Foreskin keratinocyte (primary cell): ENCODE measurements at places on chromosomes 11 and 22. TPM values are rescaled to one million over a fixed set of nuclear protein-coding genes. Genes with fewer than 3 reads are reported as not detected.

OR4D10 gene
- polyA plus RNA-seq: not detected in 2 replicates

CASP1 gene
- 29.8 and 38.0 TPM in 2 replicates for polyA plus RNA-seq

ARHGAP8 gene
- 14.8 and 16.2 TPM in 2 replicates for polyA plus RNA-seq

ABCC8 gene
- not detected in 2 replicates for polyA plus RNA-seq

CADM1 gene
- polyA plus RNA-seq: 26.8 and 29.6 TPM in 2 replicates

DNA sequence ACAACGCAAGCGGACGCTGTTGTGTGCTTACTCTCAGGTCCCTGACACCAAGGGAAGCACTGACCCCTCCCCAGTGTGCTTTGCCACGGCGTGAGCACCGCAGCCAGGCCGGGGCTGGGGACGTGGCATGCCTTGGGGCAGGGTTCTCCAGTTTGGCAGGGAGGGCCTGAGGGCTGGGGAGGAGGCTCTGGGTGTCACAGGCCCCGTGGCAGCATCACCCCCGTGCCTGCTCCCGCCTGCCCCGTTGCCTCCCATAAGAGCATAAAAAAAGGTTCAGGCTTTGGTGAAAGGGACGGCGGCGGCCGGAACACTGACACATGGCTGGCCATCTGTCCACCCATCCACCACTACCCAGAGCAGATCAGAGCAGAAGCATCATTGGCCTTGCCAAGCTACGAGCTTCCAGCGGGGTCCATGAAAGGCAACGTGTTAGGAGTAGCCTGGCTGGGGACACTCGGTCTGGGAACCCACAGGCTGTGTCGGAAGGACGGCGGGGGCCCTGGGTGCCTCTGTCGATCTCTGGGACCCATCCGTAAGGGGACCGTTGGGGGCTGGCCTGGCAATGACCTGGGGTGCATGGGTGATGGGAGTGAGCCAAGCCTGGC lies 183.0 kb downstream of the IGLL1 start:
- no peak for DNase-seq

- no peak for DNase-seq
These were observed 10.7 kb upstream of the SYTL2 start for GRCh38 chr11:85821636-85822035.

- DNase-seq: no peak
These were observed at the start of gene CLCF1 for GRCh38 chr11:67372993-67373647. CLCF1 (minus strand) TSS chr11:67373598; CDS start chr11:67373539, 59 bp downstream.

DNA sequence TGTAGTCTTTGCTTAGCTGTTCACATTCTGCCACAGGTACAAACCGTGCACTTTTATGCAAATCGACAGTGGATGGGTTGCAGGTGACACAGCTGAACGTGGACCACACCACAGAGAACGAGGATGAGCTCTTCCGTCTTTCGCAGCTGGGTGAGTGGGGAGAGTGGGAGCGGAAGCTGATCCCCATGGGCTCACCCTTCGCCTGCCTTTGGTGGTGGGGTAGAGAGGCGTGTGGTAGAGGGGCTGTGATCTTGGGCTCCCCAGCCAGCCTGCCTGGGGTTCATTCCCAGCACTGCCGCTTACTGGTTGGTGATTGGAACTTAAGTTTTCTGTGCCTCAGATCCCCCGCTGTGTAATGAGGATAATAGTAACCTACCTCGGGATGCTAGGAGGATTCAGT lies 19.1 kb downstream of the TAB1 start:
- DNase-seq: no peak

DNA sequence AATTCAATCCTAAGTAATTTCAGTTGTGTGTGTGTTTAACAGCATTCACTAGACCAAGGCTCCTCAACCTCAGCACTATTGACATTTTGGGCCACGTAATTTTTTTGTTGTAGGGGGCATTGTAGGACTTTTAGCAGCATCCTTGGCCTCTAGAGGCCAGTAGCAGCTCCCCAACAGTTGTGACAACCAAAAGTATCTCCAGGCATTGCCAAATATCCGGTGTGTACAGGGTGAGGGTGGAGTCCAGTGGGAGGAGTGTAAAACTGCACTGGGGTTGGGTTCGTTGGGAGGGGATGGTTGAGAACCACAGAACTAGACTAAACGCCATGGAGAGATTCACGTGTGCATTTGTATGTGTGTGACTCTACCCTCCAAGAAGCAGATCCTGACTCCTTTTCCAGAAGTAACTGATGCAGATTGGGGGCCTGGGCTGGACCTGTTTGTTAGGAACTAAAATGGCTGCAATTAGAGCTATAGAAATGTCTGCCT lies 5.9 kb upstream of the PHF21A start:
- peak; percentile 62 for DNase-seq

DNA sequence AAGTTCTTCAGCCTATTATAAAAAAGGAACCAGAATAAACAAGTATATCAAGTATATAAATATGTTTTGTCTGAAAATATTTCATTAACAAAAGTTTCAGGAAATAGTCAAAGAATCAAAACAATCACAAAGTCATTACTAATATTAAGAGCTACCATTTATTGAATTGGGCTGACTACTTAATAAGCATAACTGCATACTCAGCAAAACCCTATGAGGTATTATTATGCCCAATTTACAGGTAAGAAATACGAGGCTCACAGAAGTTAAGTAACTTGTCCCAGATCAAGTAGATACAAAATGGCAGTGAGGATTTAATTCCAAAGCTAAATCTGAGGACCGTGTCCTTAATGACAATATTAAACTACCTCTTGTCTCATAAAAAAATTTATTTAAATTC lies 52.2 kb downstream of the EIF3M start:
- no peak for DNase-seq

DNA sequence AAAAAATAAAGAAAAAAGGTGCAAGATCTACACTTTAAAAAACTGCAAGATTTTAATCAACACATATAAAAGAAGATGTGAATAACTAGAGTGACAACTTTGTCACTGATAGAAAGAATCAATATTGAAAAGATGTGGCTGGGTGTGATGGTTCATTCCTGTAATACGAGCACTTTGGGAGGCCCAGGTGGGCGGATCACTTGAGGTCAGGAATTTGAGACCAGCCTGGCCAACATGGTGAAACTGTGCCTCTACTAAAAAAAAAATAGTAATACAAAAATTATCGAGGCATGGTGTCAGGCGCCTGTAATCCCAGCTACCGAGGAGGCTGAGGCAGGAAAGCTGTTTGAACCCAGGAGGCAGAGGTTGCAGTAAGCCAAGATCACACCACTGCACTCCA lies 21.0 kb upstream of the FBLN1 start:
- DNase-seq: no peak

DNA sequence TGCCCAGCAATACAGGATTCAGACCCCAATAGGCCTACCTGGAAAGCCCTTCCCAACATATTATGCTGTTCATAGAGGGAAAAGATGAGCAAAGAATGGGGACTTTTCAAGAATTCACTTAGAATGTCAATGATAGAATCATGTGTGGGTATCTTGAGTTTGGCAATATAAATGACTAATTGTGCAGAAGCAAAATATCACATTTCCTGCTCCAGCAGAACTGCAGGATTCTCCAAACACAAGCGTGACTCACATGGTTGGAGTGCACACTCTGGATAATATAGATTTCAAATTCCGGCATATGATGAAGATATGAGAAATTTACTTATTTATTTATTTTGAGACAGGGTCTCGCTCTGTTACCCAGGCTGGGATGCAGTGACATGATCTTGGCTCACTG lies 12.5 kb upstream of the APOL5 start:
- peak; percentile 59 for DNase-seq

GRCh38 chr22:50581950-50582492 lies 628 bp downstream of the CHKB start:
- no peak for DNase-seq

DNA sequence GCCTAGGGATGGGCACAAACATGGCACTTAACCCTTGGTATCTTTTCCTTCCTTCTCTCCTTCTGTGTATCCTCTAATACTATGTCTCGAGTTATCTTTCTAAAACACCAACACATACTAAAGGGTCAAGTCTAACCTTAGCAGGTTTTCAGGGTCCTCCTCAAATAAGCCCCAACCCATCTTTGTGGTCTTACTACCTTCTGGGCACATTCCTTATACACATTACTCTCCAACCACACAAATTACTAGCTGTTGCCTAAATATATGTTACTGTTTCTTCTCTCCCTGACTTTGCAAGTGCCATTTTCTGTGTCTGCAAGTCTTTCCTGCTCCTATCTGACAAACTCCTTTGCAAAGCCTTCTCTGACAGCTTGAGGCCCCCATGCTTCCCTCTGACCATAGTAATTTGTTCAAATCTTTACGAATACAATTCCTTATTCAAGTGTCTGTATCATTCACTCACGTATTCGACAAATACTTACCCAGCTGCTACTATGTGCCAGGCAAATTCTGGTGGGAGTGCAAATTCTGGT lies 15.8 kb upstream of the NUP160 start:
- DNase-seq: no peak

- DNase-seq: no peak
These were observed 53.4 kb downstream of the P4HA3 start for GRCh38 chr11:74257959-74258553.
